ENCODE measurements at places on chromosomes 1 and 21.

DNA sequence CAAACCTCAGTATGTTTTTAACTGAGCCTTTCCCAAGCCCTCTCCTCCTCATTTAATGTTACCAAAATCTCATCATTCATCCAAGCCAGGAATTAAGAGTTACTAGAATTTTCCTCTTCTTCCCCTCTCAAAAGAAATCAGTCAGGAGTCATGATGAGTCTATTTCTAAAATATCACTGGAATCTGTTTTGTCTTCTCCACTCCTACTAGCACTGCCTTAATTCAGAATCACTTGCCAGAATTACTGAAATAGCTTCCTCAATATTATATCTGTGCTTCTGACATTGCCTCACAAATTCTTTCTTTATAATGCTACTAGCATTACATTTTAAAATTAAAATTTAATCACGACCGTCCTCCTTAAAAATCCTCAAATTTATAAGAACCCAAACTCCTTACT lies 106.1 kb downstream of the PTGER3 start:
- DNase-seq = no peak

- DNase-seq = no peak
These were observed 135.1 kb downstream of the CLIC6 start for GRCh38 chr21:34803782-34804370.

DNA sequence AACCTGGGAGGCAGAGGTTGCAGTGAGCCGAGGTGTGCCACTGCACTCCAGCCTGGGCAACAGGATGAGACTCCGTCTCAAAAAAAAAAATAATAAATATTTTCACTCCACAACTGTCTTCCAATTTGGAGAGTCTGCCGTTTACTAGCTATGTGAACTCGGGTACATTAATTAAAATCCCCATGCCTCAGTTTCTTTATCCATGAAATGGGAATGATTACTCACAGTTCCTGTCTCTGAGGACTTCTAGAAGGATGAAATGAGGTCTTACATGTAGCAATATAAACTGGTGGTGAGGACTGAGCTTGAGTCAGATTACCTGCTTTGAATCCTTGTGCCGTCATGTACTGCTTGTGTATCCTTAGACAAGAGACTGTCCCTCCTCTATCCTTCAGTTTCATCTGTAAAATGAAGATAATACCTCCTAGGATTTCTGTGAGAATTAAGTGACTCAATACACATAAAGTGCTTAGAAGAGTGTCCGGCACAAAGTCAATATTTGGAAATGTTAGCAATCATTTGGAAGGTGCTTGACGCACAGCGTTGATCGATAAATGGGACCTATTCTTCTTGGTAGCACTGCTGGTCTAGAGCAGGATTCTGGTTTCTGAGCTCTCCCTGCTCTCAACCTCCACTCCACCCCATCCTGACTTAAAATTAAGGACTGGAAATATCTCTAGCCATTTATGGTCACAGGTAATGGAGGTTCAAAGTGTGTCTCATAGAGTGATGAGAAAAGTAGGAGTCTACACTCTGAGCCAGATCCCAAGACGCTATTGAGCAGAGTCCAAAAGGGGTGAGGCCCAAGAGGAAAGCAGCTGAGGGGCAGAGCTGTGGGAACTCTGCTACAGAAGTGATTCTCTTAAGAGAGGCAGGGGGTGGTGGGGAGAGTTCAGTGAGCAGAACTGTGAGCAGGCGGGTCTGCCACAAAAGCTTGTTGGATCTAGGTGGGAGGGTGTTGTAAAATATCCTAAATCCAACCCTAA lies 11.6 kb upstream of the DDI2 start:
- DNase-seq = no peak

DNA sequence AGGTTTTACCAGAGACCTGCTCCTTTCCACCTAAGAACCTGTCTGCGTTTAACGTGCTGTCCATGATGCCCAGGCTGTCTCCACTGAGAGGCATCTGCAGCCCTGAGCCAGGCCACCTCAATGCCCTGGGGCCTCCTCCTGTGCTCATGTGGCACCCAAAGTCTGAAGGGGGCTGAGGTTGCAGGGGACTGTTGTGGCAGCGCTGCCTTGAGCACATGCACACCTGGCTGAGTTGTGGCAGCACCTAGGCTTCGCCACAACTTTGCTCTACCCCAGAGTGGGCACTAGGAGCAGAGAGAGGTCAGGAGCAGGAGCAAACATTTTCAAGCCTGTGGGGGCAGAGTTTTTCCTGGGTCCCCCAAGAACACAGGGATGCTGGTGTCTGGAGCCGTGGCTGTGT lies 1527.1 kb downstream of the PLA2G4A start:
- DNase-seq = no peak

DNA sequence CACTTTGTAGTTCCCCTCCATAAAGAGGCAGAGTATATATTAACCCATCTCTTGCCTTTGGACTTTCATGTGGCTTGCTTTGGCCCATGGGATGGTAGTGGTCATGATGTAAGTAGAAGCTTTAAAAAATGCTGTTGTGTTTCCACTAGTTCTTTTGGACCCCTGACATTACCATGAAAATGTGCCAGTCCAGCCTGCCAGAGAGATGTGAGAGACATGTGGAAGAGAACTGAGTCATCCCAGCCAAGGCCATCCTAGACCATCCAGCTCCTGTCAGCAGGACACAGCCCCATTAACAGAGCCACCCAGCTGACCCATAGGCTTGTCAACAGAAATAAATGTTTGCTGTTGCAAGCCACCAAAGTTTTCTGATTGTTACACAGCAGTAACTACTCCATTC lies 3.9 kb upstream of the CD101 start:
- DNase-seq = peak; percentile 58

- DNase-seq = peak; percentile 43
These were observed 79.2 kb downstream of the TMEM53 start for GRCh38 chr1:44594871-44595735.

- DNase-seq = peak; percentile 58
These were observed 11.4 kb downstream of the FAM229A start for GRCh38 chr1:32350785-32351398.

- peak; percentile 66 for DNase-seq
These were observed 25.1 kb downstream of the NENF start for GRCh38 chr1:212457740-212458338.

All from fibroblast of mammary gland (primary cell).